ENCODE measurements at places on chromosomes 1 and 21. TPM values are rescaled to one million over a fixed set of nuclear protein-coding genes. Genes with fewer than 3 reads are reported as not detected.
A peak's percentile ranks its signal among the peaks of the same experiment; 100 is the strongest.

GRCh38 chr1:58062635-58063034, 483.9 kb downstream of the OMA1 start:
- DNase-seq: no peak

DNA sequence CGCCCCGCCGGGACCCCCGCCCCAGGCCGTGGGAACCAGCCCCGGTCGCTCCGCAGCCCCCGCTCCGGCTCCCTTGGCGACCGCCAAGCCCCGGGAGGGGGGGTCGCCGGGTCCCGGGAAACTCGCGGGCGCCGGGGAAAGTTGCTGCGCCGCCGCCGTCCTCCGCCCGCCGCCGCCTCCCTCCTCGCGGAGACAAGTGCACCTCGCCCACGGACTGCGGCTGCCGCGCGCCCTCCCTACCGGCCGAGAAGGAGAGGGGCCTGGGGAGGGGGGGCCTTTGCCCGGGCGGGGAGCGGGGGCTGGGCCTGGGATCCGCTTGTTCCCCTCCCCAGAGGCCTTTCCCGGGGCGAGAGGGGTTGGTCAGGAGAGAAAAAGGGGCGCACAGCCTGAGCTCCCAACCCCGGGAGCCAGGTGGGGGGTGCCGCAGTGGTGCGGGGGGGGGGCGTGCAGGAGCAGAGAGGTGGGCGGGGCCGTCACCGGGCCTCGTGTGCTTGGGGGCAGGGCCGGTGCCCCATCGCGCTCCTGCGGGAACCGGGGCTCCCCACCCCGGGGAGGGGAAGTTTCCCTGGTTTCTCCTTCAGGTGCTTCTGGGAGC, 592 bp downstream of the AGRN start:
- no peak for DNase-seq

- no peak for DNase-seq
Measured at GRCh38 chr1:235502601-235503402, 1.4 kb downstream of the B3GALNT2 start.

DNA sequence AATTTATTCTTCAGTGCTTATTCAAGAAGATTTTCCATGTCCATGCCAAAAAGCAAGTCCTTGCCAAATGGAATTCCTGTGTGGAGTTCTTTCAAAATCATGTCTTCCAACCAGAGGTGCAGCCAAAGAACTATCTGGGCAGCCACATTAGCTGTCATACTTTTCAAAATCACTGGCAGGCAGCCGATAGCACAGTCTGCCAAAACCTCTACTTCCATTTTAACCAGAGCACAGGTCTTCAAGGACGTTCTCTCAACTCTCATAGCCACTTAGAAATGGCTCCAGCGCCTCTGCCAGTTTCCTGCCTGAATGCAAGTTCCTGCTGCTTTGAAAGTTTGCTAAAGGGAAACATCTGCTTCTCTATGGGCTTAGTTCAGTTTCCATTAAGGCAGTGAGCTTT, 975.7 kb upstream of the ADGRL4 start:
- DNase-seq: no peak

DNA sequence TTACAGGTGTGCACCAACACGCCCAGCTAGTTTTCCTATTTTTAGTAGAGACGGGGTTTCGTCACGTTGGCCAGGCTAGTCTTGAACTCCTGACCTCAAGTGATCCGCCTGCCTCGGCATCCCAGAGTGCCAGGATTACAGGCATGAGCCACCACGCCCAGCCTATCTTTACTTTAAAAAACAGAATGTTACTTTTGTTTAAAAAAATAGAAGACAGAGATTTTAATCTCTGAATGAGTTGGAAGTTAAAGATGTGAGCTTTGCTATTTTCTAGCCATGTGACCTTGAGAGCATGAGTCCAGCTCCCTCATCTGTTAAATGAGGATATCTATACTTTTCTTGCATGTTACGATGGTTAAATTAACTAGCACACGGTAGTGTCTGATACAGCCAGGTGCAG, 3.9 kb upstream of the PUM1 start:
- no peak for DNase-seq

GRCh38 chr1:86861424-86861823, 52.5 kb downstream of the SELENOF start:
- no peak for DNase-seq

DNA sequence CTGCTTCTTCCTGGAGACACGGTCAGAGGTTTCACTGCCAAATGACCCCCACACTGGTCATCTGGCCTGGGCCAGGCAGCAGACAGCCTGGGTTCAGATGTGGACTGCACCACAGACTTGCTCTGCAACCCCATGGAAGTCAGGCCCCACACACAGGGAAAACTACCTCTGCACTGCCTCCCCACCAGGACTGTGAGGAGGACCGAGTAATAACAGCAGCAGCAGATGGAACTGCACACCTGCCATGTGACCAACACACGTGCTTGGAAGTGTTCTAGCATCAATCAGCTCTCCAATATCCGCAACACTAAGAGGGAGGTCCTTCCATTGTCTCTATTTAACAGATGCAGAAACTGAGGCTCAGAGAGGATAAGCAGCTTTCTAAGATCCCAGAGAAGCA, 51.4 kb downstream of the SLC9A1 start:
- DNase-seq: no peak

- DNase-seq: no peak
Measured at GRCh38 chr1:116376729-116377086, 3.7 kb downstream of the ATP1A1 start.

DNA sequence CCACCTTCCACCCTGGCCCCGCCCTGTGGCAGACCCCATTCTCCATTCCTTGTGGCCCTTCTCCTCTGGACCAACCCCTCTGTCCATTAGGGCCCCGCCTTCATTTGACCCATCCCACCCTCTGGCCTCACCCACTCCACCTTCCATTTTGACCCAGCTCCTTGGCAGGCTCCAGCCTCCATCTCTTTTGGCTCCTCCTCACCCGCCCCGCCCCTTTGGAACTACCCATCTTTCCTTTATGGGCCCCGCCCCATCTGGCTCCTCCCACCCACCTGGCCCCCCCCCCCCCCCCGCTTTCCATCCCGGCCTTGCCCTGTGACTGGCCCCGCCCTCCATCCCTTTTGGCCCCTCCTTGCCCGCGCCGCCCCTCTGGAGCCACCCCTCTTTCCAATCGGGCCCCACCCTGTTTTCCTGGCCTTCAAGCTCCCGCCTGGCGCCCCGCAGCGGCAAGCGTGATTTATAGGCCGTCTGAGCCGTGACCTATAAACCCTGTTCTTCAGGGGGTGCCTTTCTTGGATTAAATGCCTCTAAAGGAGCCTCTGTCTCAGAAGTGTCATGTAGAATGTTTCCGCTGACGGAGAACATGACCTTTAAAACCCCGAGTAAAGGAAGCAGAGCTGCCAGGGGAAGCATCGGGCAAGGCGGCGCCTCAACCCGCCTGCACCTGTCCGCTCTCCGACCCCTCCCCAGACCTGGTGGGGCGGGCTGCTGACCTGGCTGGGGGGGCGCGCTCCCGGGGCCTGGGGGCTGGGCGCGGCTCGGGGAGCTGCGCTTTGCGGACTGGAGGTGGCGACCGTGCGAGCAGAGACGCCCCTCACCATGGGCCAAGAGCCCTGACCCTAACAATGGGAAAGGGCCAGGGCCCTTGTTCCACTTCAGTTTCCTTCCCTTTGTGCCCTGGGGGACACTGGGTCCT, 178.0 kb downstream of the CAMTA1 start:
- peak; percentile 77 for DNase-seq

- no peak for DNase-seq
Measured at GRCh38 chr1:220711056-220711809, 21.1 kb downstream of the C1orf115 start.

DNA sequence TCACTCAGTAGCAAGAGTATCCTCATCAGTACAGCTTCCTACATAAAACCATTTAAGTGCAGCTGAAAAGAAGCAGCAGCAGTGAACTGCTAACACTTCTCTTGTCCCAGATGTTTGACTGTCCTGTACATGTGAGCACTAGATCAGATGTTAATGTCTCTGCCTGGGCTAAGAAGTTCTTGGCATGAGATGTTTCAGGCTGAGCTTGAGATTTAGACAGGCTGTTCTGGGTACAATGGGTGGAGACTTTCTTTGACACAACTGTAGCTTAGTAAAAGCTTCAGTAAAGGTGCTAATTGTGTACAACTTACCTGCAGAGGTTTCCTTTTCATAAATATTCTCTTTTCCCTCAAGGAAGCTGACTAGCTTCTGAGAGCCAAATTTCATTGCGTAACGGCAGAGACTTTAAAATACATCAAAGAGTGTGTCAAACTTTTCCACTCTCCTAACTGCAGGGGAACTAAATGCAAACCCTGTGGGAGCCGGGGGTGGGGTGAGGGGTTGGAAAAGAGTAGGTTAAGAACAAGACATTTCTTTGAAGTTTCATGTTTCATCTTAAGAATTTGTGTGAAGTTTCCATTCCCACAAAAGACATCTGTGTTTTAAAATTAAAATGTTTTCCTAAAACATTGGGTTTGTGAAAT, 82.1 kb upstream of the CCDC190 start:
- DNase-seq: no peak

GRCh38 chr1:112544751-112545150, 36.0 kb downstream of the WNT2B start:
- no peak for DNase-seq

DNA sequence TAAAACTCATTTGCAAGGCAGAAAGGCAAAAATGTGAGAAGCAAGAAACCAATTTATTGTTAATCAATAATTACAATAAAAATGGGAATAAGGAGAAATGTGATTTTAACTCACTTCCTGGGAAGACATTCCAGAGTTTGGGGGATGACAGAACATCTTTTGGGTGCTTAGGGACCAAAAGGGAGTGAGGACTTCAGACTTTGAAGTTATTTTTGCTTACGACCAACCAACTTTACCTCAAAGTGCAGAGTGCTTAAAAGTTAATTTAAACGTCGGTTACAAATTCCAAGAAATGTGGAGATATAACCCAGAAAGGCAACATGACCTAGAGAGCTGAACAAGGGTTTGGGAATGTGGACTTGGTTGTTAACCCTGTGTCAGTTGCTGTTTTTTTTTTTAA, 234.5 kb upstream of the C1orf105 start:
- no peak for DNase-seq

DNA sequence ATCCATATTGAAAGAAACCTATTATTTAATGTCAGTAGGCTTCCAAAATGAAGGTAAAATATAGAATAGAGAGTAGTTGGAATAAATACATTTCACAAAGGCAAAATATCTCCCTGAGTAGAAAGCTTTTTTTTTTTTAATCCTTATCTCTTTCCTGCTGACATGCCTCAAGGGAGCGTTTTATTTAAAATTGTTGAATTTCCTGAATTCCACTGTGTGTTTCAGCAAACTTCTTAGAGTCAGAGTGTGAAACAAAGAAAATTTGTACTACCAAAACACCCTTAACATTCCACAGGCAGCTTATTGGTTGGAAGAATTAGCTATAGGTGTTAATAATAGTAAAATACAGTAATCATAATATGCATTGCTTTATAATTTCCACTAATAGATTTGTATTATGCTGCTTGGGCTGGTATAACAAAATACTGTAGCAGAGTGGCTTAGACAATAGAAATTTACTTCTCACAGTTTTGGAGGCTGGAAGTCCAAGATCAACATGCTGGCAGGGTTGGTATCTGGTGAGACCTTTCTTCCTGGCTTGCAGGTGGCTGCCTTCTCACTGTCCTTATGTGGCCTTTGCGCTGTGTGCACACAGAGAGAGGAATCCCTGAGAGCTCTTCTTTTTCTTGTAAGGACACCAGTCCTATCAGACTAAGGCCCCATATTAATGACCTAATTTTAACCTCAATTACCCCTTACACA, 468.4 kb upstream of the C1orf87 start:
- DNase-seq: no peak

- DNase-seq: no peak
Measured at GRCh38 chr1:1815606-1816281, 37.5 kb upstream of the NADK start.

DNA sequence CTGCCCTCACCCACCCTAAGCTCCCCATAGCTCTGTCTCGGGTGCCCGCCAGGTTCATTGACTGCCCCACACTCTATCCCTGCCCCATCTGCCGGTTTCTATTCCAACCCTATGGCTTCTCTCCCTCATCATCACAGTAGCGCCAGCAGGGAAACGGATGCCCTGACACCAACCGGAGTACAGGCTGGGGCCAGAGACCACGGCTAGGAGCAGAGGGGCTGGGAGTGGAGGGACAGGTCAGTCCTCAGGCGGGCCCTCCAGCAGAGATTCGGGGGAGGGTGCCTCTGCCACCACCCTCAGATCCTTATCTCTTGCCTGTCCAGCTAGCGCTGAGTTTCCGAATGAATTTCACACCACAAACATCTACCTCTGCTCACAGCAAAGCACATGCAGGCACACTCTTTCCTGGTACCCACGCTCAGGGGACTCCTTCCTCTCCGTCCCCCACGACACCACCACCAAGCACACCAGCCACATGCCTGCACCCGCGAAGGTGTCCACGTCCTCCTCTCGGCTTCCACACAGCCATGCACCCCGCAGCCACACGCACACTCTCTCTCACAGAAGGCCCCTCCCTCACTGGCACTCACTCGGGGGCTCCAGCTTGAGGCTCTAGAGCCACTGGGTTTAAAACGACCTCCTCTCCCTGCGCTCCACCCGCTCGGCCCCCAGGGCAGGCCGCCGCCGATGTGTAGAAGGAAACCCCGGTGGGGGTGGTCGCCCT, 7.2 kb downstream of the TAL1 start:
- no peak for DNase-seq

GRCh38 chr1:31605908-31606427, 11.5 kb upstream of the HCRTR1 start:
- peak; percentile 80 for DNase-seq

- DNase-seq: peak; percentile 71
Measured at GRCh38 chr1:116762781-116763115, 8.5 kb downstream of the CD2 start.

DNA sequence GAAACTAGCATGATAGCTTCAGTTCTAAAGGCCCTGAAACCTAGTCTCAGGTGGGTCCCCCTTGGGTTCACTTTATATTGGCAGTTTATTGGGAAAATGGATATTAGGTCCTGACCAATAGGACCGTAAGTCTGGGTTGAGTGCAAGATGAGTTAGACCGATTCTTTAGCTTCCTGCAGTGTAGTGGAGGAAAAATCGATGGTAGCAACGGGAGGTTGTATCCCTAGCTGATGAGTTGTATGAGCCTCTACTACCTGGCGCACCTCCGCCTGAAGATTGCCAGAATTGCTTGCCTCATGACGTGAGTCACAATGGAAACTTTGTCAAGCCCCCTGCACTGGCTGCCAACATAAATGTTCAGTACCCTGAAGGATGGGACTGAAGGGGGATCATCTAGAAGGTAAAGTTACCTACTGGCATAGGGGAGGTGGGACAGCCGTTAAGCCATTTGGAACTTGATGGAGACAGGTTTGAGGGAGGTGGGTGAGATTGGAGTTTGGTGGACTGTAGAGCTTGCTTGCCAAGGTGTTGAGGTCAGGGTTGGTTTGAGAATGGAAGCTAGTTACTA, 3.9 kb downstream of the RCC1 start:
- DNase-seq: no peak

Gene MRPL55
- total RNA-seq: 56.4 TPM

Gene C1orf185
- total RNA-seq: not detected

Gene DENND2C
- total RNA-seq: 0.35 TPM

Gene MIXL1
- total RNA-seq: not detected

Gene SERBP1
- 250 TPM for total RNA-seq

Gene UBXN10
- total RNA-seq: 0.23 TPM

Gene IFNLR1
- total RNA-seq: 6.8 TPM

Gene AMIGO1
- 0.20 TPM for total RNA-seq

Gene PLA2G2D
- not detected for total RNA-seq

Gene SPRR2B
- not detected for total RNA-seq

Gene UBE2U
- total RNA-seq: not detected

Gene PPIAL4G
- total RNA-seq: 0.26 TPM

Gene ELAPOR1
- 4.5 TPM for total RNA-seq

Gene SUSD4
- total RNA-seq: not detected
